ENCODE measurements at places on chromosomes 2 and 18.
A peak's percentile ranks its signal among the peaks of the same experiment; 100 is the strongest.

- DNase-seq, result no peak
Observed at GRCh38 chr2:186085226-186085625, 346.6 kb downstream of the FSIP2 start.

GRCh38 chr2:68464651-68465050, 2.4 kb downstream of the FBXO48 start:
- no peak for DNase-seq

- DNase-seq, result no peak
Observed at GRCh38 chr2:218878486-218878885, 2.2 kb upstream of the WNT10A start.

- DNase-seq, result peak; percentile 84
Observed at GRCh38 chr2:70984576-70985282, 6.3 kb downstream of the ANKRD53 start.

- DNase-seq, result no peak
Observed at GRCh38 chr2:103346780-103347179, 584.9 kb downstream of the TMEM182 start.

DNA sequence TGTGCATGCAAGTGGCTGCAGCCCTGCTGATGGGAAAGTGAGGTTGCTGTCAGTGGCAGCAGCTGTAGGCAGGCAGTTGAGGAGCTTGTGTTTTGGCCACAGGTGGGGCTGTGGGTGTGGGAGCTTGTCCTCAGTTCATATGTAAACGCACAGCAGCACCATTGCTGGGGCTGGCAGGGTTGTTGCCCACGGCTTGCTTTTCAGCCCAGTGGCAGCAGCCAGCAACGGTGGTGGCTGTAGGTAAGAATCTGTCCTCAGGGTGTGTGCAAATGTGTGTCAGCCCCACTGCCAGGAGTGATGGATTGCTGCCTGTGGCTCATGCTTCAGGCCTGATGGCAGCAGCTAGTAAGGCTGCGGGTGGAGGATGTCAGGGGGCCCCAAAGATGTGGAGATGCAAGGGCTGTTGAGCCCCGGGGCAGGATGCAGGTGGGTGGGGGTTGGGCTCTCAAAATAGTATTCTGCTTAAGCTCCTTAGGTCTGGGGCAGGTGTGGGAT, 141.3 kb upstream of the THUMPD2 start:
- no peak for DNase-seq

GRCh38 chr2:161170958-161171932, 11.0 kb downstream of the TANK start:
- DNase-seq, result no peak

DNA sequence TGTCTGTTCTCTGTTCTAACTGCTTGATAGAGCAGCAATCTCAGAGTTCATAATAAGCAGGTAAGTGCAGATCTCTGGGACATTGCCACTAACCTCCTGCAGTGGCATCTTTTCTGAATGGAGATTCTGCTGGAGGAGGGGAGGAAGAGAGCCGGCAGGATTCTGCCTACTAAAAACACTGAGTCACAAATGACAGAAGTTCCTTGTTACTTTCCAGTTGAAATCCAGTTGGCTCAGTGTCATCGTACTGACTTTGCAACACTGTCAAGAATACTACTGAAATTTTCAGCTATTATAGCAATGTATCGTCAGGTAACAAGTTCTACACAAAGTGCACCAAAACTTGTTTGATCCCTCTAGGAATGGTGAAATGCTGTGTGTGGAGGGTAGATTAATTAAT, 79.6 kb upstream of the ST6GAL2 start:
- DNase-seq, result no peak

- no peak for DNase-seq
Observed at GRCh38 chr18:13541621-13542519, 184.5 kb downstream of the FAM210A start.

GRCh38 chr2:170396799-170397459, 219.0 kb downstream of the MYO3B start:
- no peak for DNase-seq

DNA sequence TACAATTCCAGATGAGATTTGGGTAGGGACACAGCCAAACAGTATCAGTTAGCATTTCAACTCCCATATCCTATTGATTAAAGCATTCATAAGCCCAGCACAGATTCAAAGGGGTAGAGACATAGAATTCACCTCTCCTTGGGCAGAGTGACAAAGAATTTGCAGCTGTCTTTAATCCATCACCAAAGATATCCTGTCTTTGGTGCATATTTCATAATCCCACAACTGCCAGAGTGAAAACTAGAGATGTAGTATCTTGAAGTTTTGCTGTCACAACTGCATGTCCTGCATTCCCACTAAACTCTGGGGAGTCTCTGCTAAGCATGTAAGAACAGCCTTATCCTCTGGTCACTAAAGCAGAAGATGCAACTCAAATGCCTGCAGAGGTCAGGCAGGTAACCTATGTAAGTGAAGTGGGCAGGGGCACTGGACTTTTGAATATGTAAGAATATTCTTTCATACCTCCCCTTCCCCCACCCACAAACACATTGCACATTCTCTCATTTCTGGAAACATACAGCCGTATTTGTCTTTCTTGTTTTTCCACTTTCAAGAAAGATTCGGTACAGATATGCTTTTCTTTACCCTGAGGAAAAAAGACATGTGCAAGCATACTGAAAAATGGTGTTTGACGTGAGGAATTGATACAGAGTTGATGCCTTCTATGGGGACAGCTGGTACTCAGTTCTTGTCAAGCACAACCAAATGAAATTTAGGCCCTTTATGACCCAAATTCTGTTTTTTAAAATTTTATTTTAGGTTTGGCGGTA, 283.1 kb downstream of the SP3 start:
- DNase-seq, result no peak

- no peak for DNase-seq
Observed at GRCh38 chr2:205556841-205557539, 125.3 kb upstream of the NRP2 start.

- no peak for DNase-seq
Observed at GRCh38 chr18:39946623-39947061, 2008.4 kb upstream of the PIK3C3 start.

DNA sequence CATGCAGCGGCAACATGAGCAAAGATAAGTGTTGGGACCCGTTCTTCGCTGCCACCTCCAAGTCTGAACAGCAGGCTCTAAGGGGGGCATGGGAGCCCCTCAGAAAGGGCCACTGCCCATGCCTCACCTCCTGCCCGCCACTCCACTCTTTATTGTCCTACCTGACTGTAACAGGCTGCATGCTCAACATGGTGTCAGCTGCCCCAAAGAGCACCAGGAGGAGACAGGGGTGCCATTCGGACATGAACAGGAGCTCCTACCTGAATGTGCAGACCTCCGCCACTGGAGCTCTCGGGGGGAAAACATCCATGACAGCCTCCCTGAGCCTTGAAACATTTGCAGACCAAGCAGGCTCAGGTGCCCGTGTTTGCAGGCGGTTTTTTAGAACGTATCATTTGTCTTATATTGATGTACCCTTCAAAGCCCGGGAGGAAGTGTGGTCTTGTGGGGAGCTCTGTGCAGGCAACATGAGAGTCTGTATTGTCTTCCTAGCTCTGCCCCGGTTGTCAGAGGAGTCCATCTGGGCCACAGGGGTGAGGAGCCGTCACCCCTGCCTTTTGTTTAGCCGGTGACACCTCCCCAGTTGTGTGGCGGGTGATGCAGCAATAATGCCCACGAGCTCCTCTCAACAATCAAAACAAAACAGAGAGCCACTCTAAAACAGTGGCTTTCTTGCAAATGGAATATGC, 35.1 kb upstream of the CD8A start:
- DNase-seq, result peak; percentile 79

DNA sequence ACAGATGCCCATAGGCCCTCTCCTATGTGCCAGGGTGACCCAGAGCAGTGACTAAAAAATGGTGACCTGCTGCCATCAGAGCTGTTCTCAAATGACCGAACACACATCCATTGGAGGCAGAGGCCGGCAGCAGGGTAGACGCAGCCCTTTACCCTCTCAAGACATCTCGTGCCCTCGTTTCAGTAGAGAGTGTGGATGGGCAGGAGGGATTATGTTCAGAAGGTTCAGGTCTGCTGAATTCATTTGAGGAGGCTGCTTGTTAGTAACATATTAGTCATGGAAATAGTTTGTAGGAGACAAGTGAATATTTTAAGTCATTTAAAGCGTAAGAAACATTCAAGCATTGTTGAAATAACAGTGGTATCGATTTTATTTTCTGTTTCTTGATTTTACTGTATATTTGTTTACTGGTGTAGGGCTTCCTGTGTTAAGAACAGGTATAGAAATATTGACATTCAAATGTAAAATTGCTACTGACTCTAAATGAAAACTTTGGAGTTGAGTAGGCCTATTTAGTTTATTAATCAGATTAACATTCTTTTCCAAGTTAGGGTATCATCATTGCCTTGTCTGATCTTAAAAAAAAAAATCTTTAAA, 82.6 kb downstream of the ZNF532 start:
- no peak for DNase-seq

DNA sequence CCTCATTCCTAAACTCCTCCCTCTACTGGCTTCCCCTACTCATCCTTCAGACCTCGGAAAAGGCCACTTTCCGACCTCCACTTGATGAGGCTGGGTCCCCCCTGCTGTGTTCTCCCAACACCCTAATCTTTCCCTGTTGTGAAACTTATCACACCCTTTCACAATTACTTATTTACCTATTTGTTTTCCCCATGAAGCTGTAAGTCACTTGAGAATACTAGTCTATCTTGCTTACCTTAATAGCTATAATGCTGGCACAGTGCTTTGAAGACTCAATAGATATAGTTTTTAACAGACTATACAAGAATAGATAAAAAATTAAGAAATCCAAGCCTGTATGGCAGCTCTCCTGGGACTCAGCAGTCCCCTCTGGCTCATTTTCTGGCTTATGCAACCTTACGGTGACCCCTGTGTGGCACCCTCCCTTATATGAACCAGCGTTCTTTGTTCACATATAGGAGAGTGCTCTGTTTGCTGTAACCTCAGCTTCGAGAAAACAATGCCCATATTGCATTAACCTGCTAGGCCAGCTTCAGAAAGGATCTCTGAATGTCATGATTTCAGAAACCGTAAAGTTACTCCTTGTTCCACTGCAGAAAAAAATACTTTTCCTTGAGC, 220.4 kb upstream of the PKDCC start:
- DNase-seq, result no peak

DNA sequence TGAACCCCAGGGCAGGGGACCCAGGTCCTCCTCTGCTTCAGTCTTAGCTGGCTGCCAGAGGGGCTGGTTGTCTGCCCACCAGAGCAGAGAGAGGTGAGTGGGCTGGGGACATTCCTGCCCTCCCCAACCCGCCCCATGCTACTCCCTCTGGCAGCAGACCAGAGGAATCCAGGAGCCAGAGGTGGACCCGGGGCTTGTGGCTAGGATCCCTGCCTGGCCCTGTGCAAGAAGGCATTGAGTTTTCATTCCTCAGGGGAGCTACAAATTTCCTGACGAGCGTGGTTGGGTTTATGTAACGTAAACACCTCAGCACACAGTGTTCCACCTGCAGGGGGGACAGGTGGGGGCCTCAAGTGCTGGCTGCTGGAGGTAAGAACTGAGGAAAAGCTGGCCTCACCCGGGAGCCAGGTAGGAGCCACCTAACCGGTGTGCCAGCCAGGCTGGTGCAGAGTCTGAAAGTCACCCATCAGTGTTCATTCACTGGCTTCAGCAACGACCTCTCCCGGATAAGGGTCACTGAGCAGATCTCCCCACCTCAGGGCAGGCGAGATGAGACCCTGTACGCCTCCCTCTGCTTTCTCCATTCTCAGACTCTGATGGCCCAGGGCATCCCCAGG, 246.8 kb downstream of the DYSF start:
- DNase-seq, result no peak
